CD4-positive, alpha-beta memory T cell (primary cell): ENCODE measurements at places on chromosomes 5 and 9. TPM values are rescaled to one million over a fixed set of nuclear protein-coding genes. Genes with fewer than 3 reads are reported as not detected.

The ANKDD1B gene
- 0.61 TPM for total RNA-seq

The ADAMTS16 gene
- not detected for total RNA-seq

The RNF183 gene
- total RNA-seq = not detected

The GARIN3 gene
- not detected for total RNA-seq

The NR4A3 gene
- total RNA-seq = 0.33 TPM

The GRIA1 gene
- total RNA-seq = not detected

- peak; percentile 52 for DNase-seq
Observed at GRCh38 chr5:150486402-150487198, 21.3 kb upstream of the NDST1 start.

DNA sequence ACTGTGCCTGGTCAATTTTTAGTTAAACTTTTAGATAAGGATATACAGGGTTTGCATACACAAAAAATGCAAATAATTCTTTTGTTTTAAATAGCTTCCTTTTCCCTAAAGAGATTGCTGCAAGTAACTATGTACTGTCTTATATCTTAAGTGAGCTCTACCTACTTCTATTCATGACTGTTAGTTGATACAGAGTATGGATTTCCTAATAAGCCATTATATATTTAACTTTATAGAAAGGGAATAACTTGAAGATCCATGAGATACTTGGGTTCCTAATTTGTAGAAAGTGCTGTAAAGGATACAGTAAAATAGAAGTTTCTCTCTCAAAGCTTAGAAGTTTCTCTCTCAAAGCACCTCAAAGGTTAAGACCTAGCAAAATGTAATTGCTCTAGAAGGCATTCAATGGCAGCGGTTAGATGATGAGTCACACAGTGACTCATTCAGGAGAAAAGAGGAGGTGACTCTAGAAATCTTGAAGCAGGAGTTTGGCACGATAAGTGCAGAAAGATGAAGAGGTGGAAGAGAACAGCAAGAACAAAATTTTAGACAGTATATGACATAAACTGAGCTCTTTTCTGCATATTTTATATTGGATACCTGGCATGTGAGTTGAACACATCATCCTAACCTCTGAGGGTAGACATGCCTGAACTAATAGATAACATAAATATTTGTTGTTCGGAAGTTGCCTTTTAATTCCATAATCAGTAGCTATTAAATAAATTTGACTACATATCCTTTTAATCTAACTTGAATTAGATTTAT, 5.5 kb upstream of the DNAJC21 start:
- no peak for DNase-seq

GRCh38 chr5:142913728-142914338, 143.7 kb downstream of the ARHGAP26 start:
- no peak for DNase-seq

DNA sequence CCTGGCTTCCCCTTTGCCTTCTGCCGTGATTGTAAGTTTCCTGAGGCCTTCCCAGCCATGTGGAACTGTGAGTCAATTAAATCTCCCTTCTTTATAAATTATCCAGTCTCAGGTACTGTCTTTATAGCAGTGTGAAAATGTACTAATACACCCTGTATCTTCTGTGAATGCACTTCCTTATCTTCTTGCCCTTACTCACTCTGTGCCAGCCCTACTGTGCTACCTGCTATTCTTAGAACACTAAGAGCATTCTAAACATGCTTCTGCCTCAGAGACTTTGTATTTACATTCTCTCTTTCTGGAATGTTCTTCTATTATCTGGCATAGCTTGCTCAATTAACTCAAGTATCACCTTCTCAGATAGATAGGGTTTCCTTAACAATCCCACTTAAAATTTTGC, 164.4 kb upstream of the EDIL3 start:
- no peak for DNase-seq

GRCh38 chr5:96726802-96727201, 64.6 kb downstream of the CAST start:
- DNase-seq = no peak

GRCh38 chr5:39671561-39671961, 246.8 kb upstream of the DAB2 start:
- no peak for DNase-seq

- no peak for DNase-seq
Observed at GRCh38 chr5:45411971-45412612, 284.1 kb downstream of the HCN1 start.

DNA sequence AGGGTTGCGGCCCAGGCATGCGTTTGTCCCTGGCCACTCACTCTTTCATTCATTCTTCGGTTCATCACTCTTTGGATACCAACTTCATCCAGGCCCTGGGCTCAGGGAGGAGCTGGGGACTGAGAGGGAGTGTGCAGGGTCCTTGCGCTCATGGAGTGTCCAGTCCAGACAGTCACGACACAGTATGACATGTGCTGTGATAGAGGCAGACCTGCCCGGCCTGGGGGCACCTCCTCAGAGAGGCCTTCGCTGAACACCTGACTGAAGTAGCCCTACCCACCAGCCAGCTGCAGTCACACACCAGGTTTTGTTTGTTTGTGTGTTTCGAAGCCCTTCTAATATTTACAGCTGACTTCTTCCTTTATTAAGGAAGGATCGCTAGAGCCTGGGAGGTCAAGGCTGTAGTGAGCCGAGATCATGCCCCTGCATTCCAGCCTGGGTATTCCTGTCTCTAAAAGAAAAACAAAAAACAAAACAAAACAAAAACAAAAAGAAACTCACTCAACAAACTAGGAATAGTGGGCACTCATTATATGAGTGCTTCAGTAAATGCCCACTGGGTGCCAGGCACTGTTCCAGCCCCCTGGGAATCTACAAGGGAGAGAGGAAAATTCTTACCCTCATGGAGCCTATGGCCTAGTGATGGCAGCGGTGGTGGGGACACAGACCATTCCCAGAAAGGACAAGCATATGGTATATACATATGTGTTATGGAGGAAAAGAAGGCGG, 6.3 kb upstream of the PSD2 start:
- DNase-seq = no peak

- no peak for DNase-seq
Observed at GRCh38 chr5:57137401-57137800, 36.5 kb upstream of the GPBP1 start.

GRCh38 chr9:132126680-132127236, 35.1 kb upstream of the NTNG2 start:
- DNase-seq = no peak

GRCh38 chr5:148788636-148789035, 37.8 kb upstream of the ADRB2 start:
- DNase-seq = no peak

- DNase-seq = peak; percentile 15
Observed at GRCh38 chr9:72305102-72305546, 59.9 kb downstream of the ZFAND5 start.

DNA sequence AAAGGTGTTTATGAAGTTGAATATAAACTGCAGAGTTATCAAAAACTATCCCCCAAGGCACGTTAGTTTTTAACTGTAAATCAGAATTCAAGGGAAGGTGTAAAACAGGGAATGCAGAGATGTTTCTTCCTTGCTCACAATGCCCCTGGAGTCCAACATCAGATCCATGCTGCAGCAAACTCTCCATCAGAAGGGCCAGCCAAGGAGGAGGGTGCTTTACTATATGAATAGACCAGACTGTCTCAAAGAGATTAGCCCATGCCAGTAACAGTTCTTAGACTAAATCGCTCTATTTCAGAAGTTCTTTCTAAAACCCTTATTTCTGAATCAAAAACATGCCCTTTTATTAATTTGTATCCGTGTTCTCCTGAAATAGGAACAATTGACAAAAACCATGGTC, 362.8 kb upstream of the RPS23 start:
- DNase-seq = no peak

DNA sequence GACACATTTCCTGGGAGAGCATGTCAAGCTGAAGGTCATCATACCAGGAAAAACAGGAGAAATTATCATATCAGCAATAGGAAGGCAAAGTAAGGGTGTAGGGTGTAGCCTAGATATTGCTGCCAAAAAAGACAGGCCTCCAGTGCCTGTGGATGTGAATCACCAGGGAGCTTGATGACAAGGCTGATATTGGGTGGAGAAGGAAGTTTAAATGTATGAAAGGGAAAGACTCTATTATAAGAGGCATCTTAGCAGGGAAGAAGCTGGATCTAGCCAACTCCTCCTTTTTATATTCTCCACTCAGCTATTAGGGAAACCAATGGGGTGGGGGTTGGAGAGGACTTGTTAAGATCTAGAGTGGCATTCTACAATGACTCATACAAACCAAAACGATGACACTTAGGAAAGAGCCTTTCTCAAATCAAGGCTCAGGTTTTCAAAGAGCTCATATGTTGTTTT, 13.4 kb upstream of the TXNDC8 start:
- no peak for DNase-seq

DNA sequence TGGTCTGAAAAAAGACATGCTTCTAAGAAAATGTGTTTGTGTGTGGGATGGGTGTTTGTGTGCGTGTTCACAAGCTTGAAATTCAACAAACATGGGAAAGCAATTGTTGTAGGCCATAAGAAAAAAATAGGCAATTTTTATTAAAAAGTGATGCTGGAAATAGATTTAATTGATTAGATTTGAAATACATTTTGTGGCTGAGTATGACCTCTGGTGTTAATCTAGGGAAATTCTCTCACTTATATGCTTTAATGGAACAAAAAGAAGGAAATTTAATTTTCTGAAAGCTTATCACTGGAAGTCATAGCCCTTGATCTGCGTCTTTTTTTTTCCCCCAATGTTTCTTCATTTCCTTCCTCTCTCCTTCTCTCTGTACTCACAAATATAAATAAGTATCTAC, 3.5 kb upstream of the KCNN2 start:
- no peak for DNase-seq

- no peak for DNase-seq
Observed at GRCh38 chr9:70532716-70533115, 118.3 kb upstream of the KLF9 start.

DNA sequence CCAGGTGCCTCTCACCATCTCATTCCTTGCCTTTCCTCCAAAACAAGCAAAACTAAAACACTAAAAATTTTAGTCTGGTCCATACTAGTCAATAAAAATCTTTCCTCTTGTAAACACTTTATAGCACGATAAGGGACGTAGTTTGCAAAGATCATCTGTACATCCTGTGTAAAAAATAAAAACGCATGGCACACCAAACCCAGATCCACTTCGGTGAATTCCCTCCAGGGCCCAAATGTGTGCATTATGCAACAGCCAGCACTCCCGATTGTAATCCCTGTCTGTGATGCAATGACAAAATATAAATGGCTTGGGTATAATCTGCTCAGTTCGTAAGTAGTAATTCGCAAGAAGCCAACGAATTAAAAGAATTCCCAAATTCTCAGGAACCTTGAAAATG, 1.4 kb downstream of the FAM169A start:
- DNase-seq = no peak

DNA sequence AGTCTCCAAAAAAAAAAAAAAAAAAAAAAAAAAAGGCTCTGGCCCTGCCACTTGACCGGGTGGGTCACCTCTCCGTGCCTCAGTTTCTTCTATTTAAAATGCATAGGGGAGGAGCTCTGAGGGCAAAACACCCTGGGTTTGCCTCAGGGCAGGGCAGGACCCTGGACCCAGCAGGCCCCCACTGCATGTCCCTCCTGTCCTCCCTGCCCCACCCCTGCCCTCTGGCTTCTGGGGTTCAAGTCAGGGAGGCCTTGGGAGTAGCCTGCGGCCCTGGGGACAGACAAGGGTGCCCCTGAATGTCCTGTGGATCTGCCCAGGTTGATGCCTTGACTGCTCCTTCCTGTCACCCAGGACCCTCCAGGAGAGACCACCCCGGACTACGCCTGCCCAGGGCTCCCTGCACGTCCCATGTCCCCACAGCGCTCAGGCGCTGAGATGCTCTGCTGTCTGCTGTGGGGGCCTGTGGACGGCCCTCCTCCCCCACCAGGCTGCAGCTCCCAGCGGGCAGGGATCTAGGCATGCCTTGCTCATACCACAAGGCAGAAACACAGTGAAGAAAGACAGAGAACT, 35.4 kb downstream of the ADAMTS2 start:
- DNase-seq = no peak
